A549 treated with GW870086 at 1 μM for 4 hours (cell line): ENCODE measurements at places on chromosomes 6 and 20. TPM values are rescaled to one million over a fixed set of nuclear protein-coding genes. Genes with fewer than 3 reads are reported as not detected.

MYT1 gene
- 0.09 to 0.28 TPM (median 0.14 TPM) in 4 of 5 replicates, not detected in the other for total RNA-seq

TEAD3 gene
- 5.0 to 7.6 TPM (median 6.7 TPM) in 5 replicates for total RNA-seq

NMBR gene
- not detected in 5 replicates for total RNA-seq

C6orf132 gene
- total RNA-seq = 2.6 to 3.5 TPM (median 2.6 TPM) in 5 replicates

SMLR1 gene
- not detected in 5 replicates for total RNA-seq

CTAGE9 gene
- not detected in 5 replicates for total RNA-seq

EDN3 gene
- total RNA-seq = 1.1 to 1.8 TPM (median 1.5 TPM) in 5 replicates

SYCP2 gene
- 0.27 to 0.53 TPM (median 0.33 TPM) in 5 replicates for total RNA-seq

TULP4 gene
- 5.9 to 7.0 TPM (median 6.8 TPM) in 5 replicates for total RNA-seq

RAB32 gene
- 37.5 to 44.7 TPM (median 42.7 TPM) in 5 replicates for total RNA-seq

E2F1 gene
- 21.9 to 27.7 TPM (median 25.6 TPM) in 5 replicates for total RNA-seq

BPIFB2 gene
- total RNA-seq = not detected in 5 replicates

BFSP1 gene
- total RNA-seq = 3.5 to 4.5 TPM (median 4.0 TPM) in 5 replicates

TTPAL gene
- 11.3 to 18.0 TPM (median 14.1 TPM) in 5 replicates for total RNA-seq

KHDC1L gene
- 0.36 to 0.51 TPM (median 0.42 TPM) in 4 of 5 replicates, not detected in the other for total RNA-seq

DLK2 gene
- 5.1 to 7.8 TPM (median 6.8 TPM) in 5 replicates for total RNA-seq

PTPRK gene
- total RNA-seq = 12.1 to 16.2 TPM (median 15.3 TPM) in 5 replicates

SSR1 gene
- 69.7 to 82.7 TPM (median 75.2 TPM) in 5 replicates for total RNA-seq

MATN4 gene
- total RNA-seq = 0.14 to 0.22 TPM (median 0.17 TPM) in 4 of 5 replicates, not detected in the other

NCOA3 gene
- total RNA-seq = 30.3 to 45.4 TPM (median 42.9 TPM) in 5 replicates

SLC22A16 gene
- not detected in 5 replicates for total RNA-seq

CPXM1 gene
- total RNA-seq = not detected in 5 replicates

MARCKS gene
- total RNA-seq = 11.0 to 19.6 TPM (median 17.1 TPM) in 5 replicates

COL12A1 gene
- total RNA-seq = 3.3 to 6.1 TPM (median 5.3 TPM) in 5 replicates

VPS16 gene
- 24.4 to 34.4 TPM (median 31.4 TPM) in 5 replicates for total RNA-seq

OR2B6 gene
- total RNA-seq = 0.14 to 0.32 TPM (median 0.18 TPM) in 3 of 5 replicates, not detected in the others

MUC22 gene
- total RNA-seq = 0.02 TPM in 1 of 5 replicates, not detected in the others

MAP3K5 gene
- total RNA-seq = 2.0 to 2.7 TPM (median 2.5 TPM) in 5 replicates

RGS17 gene
- total RNA-seq = 5.0 to 9.0 TPM (median 8.1 TPM) in 5 replicates

C6orf15 gene
- not detected in 5 replicates for total RNA-seq

LCA5 gene
- total RNA-seq = 0.43 to 0.84 TPM (median 0.79 TPM) in 5 replicates

KIAA1755 gene
- total RNA-seq = 0.13 to 0.18 TPM (median 0.14 TPM) in 4 of 5 replicates, not detected in the other

XKR7 gene
- total RNA-seq = 0.01 TPM in 1 of 5 replicates, not detected in the others

KCNB1 gene
- 0.41 to 4.3 TPM (median 1.0 TPM) in 5 replicates for total RNA-seq

AVP gene
- total RNA-seq = not detected in 5 replicates

NDUFAF5 gene
- total RNA-seq = 30.0 to 38.4 TPM (median 35.1 TPM) in 5 replicates

LKAAEAR1 gene
- total RNA-seq = 0.95 to 2.2 TPM (median 1.1 TPM) in 5 replicates

TFAP2D gene
- total RNA-seq = not detected in 5 replicates

DNAH8 gene
- total RNA-seq = not detected in 5 replicates

UQCC2 gene
- 79.7 to 122 TPM (median 102 TPM) in 5 replicates for total RNA-seq

C6orf118 gene
- total RNA-seq = 0.15 to 0.46 TPM (median 0.22 TPM) in 5 replicates

CCM2L gene
- 0.24 to 0.56 TPM (median 0.45 TPM) in 5 replicates for total RNA-seq

GGTLC1 gene
- total RNA-seq = not detected in 5 replicates

DPPA5 gene
- total RNA-seq = not detected in 5 replicates

SAMD10 gene
- not detected in 5 replicates for total RNA-seq

RSPO4 gene
- total RNA-seq = not detected in 5 replicates

GPX5 gene
- total RNA-seq = not detected in 5 replicates

RIPPLY2 gene
- total RNA-seq = 0.26 to 1.5 TPM (median 0.58 TPM) in 4 of 5 replicates, not detected in the other

IRF4 gene
- 0.19 to 0.65 TPM (median 0.21 TPM) in 5 replicates for total RNA-seq

AGER gene
- 1.3 to 2.3 TPM (median 2.0 TPM) in 5 replicates for total RNA-seq

MOXD1 gene
- total RNA-seq = 1.1 to 2.3 TPM (median 1.6 TPM) in 5 replicates

DCDC2 gene
- 2.3 to 3.3 TPM (median 2.5 TPM) in 5 replicates for total RNA-seq

ZC2HC1B gene
- total RNA-seq = not detected in 5 replicates

CNBD2 gene
- 5.6 to 7.1 TPM (median 6.2 TPM) in 5 replicates for total RNA-seq

BTN1A1 gene
- not detected in 5 replicates for total RNA-seq

DSE gene
- total RNA-seq = 11.1 to 15.3 TPM (median 14.7 TPM) in 5 replicates
